Spinal cord (tissue), 10 donors: ENCODE measurements at places on chromosomes 12 and 14. TPM values are rescaled to one million over a fixed set of nuclear protein-coding genes. Genes with fewer than 3 reads are reported as not detected.

USP44 gene
- 2.7 TPM for polyA plus RNA-seq

TTC6 gene
- polyA plus RNA-seq: 2.8 TPM

ANO2 gene
- 7.5 TPM for polyA plus RNA-seq

INHBC gene
- polyA plus RNA-seq: 0.15 TPM

SLC38A4 gene
- 4.2 TPM for polyA plus RNA-seq

OVCH1 gene
- 0.78 TPM for polyA plus RNA-seq

PMCH gene
- polyA plus RNA-seq: 0.79 TPM

PRH1 gene
- polyA plus RNA-seq: 10.0 TPM

NFE2 gene
- 1.3 TPM for polyA plus RNA-seq
